ENCODE measurements at places on chromosomes 4 and X.
A peak's percentile ranks its signal among the peaks of the same experiment; 100 is the strongest.

GRCh38 chrX:25005382-25006185 lies 10.2 kb downstream of the ARX start:
- DNase-seq, result no peak

DNA sequence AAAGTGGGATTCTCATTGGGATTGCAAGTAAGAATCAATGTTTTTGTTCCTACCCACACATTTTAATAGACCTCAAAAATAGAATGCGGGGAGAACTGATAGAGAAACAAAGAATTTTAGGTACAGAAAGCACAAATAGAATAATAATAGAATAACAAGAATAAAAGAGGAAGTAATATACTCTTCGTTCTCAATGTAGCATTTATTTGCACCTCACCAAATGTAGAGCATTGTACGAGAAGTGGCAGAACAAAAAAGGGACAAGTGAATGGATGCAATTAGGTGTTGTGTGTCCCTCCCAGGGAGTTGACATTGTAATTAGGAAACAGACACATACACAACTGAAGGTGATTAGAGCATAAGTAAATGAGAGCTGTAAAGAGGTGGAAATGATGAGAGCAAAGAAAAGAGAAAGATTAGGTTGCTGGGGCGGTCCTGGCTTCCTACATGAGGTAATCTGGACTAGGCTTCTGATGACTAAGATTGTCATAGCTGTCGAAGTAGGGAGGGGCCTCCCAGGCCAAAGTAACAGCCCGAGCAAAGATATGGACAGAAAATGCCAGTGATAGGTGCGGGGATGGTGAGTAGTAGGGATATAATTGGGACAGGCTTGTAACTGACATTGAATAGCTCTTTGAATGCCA lies 10.4 kb downstream of the RAB9A start:
- no peak for DNase-seq

GRCh38 chr4:151729731-151730559 lies 30.9 kb downstream of the GATB start:
- DNase-seq, result no peak

GRCh38 chr4:25814301-25815136 lies 48.3 kb downstream of the SEL1L3 start:
- peak; percentile 68 for DNase-seq

GRCh38 chr4:16764622-16765021 lies 133.8 kb downstream of the LDB2 start:
- no peak for DNase-seq

GRCh38 chr4:4395849-4396627 lies 9.1 kb downstream of the NSG1 start:
- DNase-seq, result no peak

DNA sequence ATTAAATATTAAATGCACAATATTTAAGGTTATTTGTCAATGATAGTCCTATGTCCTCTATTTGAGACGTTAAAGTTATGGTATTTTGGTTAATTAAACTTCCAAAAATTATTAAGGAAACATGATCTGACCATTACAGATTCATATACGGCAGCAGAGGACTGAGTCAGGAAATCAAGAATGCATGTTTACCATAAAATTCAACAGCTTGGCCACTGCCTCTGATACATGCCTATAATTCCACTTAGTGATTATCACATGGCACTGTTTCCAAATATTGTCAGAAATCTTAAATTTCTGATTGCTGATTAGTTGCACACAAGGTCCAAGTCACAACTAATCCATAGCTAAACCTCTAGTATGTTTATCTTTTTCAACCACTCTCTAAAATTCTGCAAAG lies 232.2 kb upstream of the UGT8 start:
- no peak for DNase-seq

DNA sequence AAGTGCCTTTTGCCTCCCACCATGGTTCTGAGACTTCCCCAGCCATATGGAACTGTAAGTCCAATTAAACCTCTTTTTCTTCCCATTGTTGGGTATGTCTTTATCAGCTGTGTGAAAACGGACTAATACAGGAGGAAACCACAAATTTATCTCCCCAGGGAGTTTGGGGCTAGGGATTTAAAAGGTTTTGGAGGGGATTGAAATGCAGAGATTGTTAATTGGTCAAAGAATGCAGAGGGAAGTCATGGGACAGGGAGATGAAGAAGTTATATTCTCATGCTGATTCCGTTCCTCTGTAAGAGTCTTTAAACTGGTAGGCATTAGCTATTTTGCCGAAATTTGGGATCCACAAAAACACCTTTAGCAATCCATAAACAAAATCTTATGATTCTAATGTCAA lies 57.9 kb downstream of the TKTL2 start:
- DNase-seq, result no peak

DNA sequence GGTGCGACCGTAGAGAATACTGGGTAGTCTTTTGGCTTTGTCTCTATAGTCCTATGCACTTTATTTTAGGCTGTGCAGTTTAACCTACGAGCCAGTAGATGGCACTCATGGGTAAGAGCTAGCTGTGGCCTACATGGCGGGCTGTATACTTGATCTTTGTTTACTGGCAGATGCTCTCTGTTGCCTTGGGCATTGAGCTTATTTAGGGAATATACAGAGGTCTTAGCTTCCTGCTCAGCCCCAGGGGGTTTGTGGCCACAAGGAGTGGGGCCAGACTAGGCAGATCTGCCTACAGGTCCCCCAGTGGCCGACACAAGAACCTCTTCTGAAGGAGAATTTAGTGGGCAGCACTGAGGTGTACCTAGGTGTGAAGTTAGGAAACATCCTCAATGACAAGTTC lies 227.6 kb upstream of the HDX start:
- peak; percentile 21 for DNase-seq

DNA sequence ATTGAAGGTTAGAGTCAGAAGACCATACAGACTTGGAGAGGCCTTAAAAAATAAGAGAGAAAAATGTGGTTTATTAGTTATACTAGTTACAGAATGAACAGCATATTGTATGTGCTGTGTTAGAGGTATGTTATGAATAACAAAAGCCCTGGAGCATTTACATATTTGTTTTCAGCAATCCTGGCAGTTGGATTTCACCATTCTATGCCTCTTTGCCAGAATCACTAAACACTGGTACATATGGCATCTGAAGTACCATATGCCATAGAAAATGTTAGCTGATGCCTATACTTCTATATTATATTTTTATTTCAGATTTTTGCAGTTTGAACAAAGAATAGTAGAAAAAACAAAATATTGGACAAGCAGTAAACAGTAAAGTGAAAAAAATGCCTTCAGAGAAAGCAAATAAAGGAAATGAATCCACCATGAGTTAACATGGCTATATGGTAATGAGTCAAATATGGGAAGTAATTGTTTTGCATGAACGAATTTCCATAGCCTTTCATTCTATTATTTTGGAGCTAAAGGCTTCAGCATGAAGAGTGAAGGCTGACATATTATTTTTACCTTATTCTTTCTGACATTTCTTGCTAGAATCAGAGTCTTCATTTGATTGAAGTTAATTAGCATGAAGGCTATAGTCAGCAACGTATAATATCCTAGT lies 41.9 kb upstream of the PRDM8 start:
- DNase-seq, result no peak

DNA sequence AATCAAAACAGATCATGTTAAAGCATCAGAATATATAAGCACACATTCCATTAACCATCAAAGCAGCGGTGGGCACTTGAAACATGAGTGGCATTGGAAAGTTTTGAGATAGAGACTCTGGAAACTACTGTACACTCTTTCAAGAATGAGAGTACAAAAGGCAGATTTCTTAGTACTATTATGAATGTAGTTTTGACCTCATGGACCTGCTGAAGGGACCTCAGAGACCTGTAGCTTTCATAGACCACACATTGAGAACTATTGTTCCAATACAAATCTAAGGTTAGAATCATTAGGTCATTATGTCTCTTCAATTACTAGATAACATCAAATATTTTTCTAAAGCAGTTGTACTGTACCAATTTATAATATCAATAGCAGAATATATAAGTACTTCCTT lies 283.6 kb downstream of the RPA4 start:
- DNase-seq, result no peak

DNA sequence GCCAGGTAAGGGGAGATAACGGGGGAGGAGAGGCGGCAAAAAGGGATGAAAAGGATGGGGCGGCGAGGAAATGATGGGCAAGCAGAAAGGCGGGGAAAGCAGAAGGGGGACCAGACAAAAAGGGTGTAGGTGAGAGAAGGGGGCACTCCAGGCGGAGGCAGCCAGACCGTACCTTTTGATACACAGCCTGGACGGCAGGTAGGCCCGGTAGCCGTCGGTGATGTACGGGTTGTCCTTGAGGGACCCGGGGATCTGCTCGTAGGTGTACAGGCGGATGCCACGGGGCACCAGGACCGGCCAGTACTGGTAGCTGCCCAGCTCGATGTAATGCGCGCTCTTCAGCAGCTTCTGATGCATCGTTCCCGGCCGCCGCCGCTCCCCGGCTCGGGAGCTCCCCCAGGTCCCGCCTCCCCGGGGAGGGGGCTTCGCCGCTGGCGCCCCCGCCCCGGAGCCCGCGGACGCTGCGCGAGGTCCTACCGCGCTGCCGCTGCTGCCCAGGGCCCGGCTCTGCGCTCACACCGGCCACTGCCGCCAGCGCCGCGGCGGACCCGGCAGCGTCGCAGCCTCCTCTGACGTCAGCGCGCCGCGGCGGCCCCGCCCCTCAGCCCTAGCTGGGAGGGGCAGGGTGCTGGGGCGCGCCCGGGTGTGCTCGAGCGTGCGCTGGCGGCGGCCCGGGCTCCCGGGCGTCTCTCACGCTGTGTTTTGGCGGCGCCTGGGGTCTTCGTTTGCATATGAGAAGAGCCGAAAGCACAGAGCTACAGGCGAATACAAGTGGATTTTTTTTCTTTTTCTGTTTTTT lies at the start of gene PAQR3:
TSS of gene PAQR3 (minus strand) at position 571 of the 799 bp plus-strand sequence. CDS start at position 357, 214 bp downstream.
- peak; percentile 92 for DNase-seq

DNA sequence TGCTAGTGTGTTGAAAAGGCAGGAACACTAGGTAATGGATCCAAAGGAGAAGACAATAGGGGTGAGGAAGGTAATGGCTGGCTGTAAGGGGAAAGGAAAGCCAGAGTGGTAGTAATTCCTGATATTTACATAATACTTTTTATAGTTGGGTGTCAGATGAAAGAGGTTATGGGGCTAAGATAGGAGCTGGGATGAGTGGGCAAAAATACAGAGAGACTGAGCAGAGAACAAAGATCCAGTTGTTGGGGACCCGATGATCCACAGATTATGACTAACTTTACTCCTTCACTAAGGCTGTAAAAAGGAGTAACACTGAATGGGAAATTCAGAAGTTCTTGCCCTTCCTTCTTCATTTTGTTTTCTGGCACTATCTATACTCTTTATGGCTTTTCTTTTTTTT lies 138.2 kb downstream of the KLHL13 start:
- no peak for DNase-seq

GRCh38 chr4:26372525-26373172 lies 51.8 kb downstream of the RBPJ start:
- DNase-seq, result peak; percentile 60

GRCh38 chr4:8437281-8437680 lies 3.2 kb downstream of the ACOX3 start:
- no peak for DNase-seq
